Stimulated activated CD8-positive, alpha-beta memory T cell treated with anti-CD3 and anti-CD28 coated beads, Interleukin-4, amount 100 ng/mL, for 1 hour (primary cell): ENCODE measurements at places on chromosomes 3 and 15.

DNA sequence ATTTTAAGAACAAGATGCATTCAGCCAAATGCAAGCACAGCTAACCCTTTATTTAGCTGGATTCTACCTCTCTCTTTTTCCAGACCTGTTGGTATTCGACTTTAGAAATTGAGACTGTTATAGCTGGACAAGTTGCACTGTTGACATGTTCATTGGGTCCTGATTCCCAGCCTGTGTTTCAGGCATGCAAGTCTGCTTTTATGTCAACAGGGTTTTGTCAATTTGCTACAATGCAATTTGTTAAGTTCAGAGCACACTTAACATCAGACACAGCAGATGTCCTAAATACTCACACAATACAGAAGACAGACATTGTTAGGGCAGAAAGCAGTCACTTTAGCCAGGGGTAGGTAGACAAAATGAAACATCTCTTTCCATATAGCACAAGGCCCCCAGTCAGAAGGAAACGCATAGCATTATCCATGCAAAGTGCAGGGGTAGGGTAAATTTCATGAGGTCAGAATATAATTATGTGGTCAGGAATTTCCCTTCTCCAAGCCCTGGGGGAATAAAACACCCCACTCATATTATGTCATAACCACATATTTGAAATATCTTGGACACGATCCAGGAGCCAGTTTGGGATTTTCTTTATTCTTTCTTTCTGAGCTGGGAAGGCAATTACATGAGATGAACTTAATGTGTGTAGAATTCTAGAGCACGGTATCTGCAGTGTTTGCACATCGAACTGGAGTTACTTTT lies 504.1 kb downstream of the NTRK3 start:
- no peak for DNase-seq

DNA sequence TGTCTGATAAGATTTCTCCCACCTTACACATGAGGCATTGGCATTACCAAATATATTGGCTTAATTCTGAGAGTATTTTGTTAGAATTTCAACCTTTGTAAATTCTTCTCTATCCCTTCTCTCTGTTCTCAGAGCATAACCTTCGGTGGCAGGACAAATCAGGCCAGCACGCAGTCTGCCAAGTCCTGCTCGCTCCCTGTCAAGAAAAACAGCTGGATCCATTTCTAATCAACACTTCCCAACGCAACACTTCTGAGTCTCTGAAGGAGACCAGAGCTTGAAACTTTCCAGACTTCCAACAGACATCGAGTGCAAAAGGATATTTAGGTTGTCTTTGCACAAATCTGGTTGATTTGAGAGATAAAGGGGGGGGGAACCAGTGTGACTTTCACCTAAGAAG lies 125.7 kb downstream of the SV2B start:
- DNase-seq, result no peak

DNA sequence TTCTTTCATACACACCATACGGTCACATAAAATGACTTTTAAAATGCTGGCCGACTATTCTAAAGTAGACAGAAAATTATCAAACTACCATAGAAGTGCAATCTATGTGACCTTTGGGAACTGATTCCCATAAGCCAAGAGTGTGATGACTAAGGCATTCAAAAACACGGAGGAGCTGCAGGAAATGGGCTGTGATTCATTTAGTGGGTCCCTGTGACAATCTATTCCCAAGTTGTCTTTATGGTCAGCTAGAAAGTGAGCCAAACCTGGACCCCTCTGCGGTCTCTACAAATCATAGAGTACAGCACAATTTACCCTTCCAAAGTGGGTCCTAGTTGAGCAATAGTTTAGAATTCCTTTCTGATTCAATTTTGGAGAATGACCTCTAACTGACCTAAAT lies 251.5 kb upstream of the CBLB start:
- no peak for DNase-seq

- DNase-seq, result no peak
These were observed 331.3 kb upstream of the FRG2C start for GRCh38 chr3:75332794-75333193.

- no peak for DNase-seq
These were observed 16.1 kb upstream of the TM4SF1 start for GRCh38 chr3:149393345-149394160.

DNA sequence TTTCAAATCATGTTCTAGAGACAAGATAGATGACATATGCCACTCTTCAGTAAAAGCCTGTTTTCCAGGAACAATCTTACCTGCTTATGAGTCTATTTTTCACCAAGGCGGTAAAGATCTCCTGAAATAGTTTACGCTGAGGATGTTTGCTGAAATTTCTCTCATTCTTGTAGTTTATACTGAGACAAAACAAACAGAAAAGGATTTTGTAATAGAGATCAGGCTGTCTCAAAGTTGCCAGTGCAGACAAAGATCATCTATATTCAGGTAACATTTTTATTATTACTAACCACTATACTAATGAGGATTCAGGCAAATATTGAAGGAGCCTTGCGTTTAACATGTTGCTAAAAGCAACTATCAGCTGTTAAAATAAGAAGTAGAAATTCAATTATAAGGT lies 25.0 kb downstream of the NEK10 start:
- DNase-seq, result no peak

DNA sequence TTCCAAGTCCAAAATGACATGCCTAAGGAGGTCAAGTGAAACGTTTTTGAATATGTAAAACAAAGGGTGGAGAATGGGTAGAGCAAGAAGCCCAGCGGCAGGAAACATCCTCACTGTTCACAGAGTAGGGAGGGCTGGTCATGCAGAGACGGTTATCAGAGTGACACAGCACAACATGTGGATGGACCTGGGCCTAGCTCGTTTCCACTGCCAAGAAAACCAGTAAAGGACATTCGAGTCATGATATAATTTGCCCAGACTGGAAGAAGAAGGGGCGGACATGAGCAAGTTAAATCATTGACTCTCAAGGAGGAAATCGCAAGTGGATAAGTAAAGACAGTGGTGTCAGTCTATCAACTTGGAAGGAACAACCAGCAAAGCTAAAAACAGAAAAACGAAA lies 89.3 kb downstream of the LRIG1 start:
- no peak for DNase-seq

DNA sequence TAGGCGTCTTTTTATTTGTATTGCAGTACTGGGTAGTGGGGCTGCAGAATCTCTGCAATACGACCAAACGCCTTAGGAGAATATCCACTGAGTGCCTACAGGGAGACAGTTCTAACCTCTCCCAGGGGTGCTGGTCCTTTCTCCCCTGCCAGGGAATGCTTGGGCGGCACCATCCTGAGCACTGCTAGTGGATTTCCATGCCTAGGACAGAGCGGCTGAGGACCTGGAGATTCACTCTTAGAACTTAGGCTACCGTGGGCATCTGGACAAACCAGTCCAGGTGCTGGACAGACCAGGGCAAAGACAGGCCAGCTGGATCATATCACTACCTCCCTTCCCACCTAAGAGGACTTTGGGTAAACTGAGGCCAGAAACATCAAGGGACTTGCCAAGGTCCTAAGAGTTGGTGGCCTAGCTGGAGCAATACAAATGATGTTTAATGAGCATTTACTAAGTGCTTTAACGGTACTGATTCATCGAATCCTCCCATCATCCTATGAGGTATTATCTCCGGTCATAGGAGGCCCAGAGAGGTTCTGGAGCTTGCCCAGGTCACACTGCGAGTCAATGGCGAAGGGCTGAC lies 902 bp downstream of the TMEM44 start:
- no peak for DNase-seq

- no peak for DNase-seq
These were observed 73.3 kb upstream of the KCNH8 start for GRCh38 chr3:19075037-19075436.

- DNase-seq, result no peak
These were observed 122.0 kb downstream of the KLF13 start for GRCh38 chr15:31448635-31448979.

GRCh38 chr15:52790169-52790708 lies at the start of gene ONECUT1:
Gene ONECUT1, minus strand, starts transcription at chr15:52790336. Its CDS starts 452 bp downstream, at chr15:52789884.
- DNase-seq, result no peak

- no peak for DNase-seq
These were observed 39.3 kb downstream of the PLD1 start for GRCh38 chr3:171770689-171771620.

DNA sequence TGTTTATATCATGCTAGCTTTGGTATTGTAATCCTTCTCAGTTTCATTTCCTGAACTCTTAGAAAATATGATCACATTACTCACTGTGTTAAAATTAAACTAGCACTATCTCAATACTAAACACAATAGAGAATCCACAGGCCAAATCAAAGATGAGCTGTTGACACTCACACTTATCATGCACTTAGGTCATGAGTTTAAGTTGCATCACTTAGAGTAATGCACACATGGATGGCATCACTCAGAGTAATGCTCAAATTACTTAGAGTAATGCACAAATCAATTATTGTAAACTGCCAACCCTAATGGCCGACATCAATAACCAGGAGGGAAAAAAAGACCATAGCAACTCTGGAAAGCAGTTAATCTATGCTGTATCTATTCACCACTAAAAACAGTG lies 40.0 kb upstream of the MCF2L2 start:
- DNase-seq, result no peak

GRCh38 chr15:69272139-69272538 lies 26.6 kb upstream of the PAQR5 start:
- no peak for DNase-seq

GRCh38 chr3:170493712-170494182 lies 75.1 kb downstream of the CLDN11 start:
- DNase-seq, result no peak

DNA sequence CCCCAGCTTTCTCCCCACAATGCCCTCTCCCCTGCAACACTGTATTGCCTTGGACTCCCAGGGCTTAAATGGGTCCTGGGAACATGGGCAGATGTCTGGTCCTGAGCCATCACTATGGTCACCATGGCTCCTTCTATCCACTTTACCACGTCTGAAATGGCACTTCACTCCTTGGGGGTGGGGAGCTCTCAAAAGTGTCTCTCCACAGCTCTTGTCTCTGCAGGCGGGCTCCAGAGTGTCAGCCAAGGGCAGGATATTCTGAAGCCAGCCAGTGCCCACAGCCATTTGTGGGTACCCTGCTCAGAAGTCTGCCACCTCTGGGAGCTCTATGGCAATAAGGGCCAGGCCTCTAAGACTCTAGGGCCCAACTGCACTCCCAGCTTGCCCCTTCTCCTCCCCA lies 163.9 kb downstream of the PPM1L start:
- DNase-seq, result no peak

DNA sequence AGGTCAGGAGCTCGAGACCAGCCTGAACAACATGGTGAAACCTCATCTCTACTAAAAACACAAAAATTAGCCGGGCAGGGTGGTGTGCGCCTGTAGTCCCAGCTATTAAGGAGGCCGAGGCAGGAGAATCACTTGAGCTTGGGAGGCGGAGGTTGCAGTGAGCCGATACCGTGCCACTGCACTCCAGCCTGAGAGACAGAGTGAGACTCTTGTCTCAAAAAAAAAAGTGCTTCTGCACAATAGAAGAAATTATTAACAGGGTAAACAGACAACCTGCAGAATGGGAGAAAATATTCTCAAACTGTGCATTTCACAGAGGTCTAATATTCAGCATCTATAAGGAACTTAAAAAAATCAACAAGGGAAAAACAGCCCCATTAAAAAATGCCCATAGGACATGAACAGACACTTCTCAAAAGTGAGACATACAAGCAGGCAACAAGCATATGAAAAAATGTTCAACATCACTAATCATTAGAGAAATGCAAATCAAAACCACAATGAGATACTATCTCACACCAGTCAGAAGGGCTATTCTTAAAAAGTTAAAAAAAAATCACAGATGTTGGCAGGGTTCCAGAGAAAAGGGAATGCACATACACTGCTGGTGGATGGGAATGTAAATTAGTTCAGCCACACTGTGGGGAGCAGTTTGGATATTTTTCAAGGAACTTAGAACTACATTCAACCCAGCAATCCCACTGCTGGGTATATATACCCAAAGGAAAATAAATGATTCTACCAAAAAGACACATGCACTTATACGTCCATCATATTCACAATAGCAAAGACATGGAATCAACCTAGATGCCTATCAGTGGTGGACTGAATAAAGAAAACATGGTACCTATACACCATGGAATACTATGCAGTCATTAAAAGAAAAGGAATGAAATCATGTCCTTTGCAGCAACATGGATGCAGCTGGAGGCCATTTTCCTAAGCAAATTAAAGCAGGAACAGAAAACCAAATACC lies 75.5 kb downstream of the MSL2 start:
- DNase-seq, result no peak

DNA sequence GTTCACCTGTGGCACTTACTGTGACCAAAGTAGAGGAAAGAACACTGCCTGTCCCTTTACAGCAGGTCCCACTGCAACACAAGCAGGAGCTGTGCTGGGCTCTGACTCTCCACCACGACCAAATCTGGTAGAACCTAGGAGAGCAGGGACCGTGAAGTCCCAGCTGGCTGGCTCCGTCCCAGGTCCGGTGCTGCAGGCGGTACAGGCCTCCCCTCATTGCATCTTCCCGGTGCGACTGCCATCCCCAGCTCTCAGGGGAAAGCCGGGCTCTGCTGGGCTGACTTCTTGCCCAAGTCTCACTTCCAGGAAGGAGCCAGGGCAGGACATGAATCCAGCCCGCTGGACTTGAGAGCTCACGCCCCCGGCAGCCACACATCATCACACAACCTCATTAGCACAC lies 33.8 kb downstream of the RGMA start:
- no peak for DNase-seq

- no peak for DNase-seq
These were observed 61.8 kb downstream of the ITGA11 start for GRCh38 chr15:68369931-68370767.

DNA sequence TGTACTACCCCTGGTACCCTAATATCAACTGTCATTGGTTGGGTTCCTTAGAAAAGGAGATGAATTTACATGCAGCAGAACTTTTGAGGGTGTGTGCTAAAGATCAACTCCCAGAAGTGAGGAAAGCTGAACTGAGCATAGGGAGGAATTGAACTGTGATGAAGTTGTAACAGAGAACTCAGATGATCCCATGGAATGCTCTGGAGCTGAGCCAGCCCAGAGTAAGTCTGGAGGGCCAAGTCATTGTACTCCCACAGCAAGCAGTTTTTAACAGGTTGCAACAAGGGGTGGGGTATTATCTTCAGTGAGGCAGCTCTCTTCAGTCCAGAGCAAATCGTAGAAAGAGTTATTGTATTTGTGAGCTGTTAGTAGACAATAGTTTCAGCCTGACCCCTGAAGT lies 572.3 kb downstream of the PYDC2 start:
- no peak for DNase-seq
